ENCODE measurements at places on chromosomes 3 and 15.
A peak's percentile ranks its signal among the peaks of the same experiment; 100 is the strongest.

GRCh38 chr3:124619887-124620599 lies 110.2 kb upstream of the UMPS start:
- no peaks in the 10 kb centered on the region for H3K36me3 ChIP-seq
- H3K4me1 ChIP-seq = no peaks in the 10 kb centered on the region
- no peaks in the 10 kb centered on the region for H3K27me3 ChIP-seq
- H3K4me3 ChIP-seq = no peak overlapping the region
- H3K27ac ChIP-seq = no peak overlapping the region
- no peak for DNase-seq

GRCh38 chr3:102113421-102114041 lies 264.2 kb downstream of the NFKBIZ start:
- H3K36me3 ChIP-seq = no peaks in the 10 kb centered on the region
- DNase-seq = no peak

DNA sequence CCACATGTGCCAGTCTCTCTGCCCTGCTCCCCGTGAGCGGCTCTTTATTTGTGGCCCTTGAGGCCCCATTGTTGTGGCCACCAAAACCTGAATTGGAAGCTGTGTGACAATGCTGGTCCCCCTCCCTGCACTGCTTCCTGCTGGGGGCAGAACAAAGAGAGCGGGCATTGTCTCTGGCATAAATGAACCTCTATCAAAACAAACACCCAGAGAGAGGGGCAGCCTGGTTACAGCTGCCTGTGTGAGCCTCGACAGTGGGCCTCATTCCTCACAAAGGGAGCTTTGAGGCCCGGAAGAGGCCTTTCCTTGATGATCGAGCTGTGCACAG lies 152.9 kb downstream of the IGF1R start:
- DNase-seq = peak; percentile 84
- H3K4me1 ChIP-seq = peaks cover 33% of the 10 kb centered on the region
- H3K27ac ChIP-seq = peak overlapping the region; percentile 95
- no peaks in the 10 kb centered on the region for H3K27me3 ChIP-seq

- no peaks in the 10 kb centered on the region for H3K4me1 ChIP-seq
- no peak for DNase-seq
- no peak overlapping the region for H3K4me3 ChIP-seq
These were observed 445.0 kb upstream of the TGFBR2 start for GRCh38 chr3:30161375-30161774.
